Subcutaneous preadipocyte (primary cell): ENCODE measurements at places on chromosomes 2 and 18. TPM values are rescaled to one million over a fixed set of nuclear protein-coding genes. Genes with fewer than 3 reads are reported as not detected.

RSAD2 gene
- 0.37 and 0.39 TPM in 2 replicates for total RNA-seq

REG3G gene
- total RNA-seq = not detected in 2 replicates

C2orf72 gene
- total RNA-seq = 0.20 and 0.37 TPM in 2 replicates

NAT8 gene
- total RNA-seq = not detected in 2 replicates

SULT1C2 gene
- under 0.01 and 0.39 TPM in 2 replicates for total RNA-seq

ST8SIA3 gene
- total RNA-seq = not detected in 2 replicates

SDC1 gene
- total RNA-seq = 6.6 and 20.3 TPM in 2 replicates

SMAD4 gene
- total RNA-seq = 68.7 and 94.6 TPM in 2 replicates

OTX1 gene
- 0.20 TPM in 1 of 2 replicates, not detected in the other for total RNA-seq

RUFY4 gene
- total RNA-seq = not detected in 2 replicates

MC5R gene
- not detected in 2 replicates for total RNA-seq

CYP27C1 gene
- under 0.01 TPM in 1 of 2 replicates, not detected in the other for total RNA-seq

EPB41L3 gene
- total RNA-seq = 130 and 139 TPM in 2 replicates

MOGAT1 gene
- total RNA-seq = not detected in 2 replicates

IL1RN gene
- total RNA-seq = 0.37 TPM in 1 of 2 replicates, not detected in the other

CRACDL gene
- total RNA-seq = not detected in 2 replicates

KIDINS220 gene
- total RNA-seq = 62.1 and 66.5 TPM in 2 replicates

KIAA2012 gene
- not detected in 2 replicates for total RNA-seq

SYT4 gene
- not detected in 2 replicates for total RNA-seq

TGIF1 gene
- 77.6 and 83.0 TPM in 2 replicates for total RNA-seq

CD226 gene
- total RNA-seq = under 0.01 and 0.59 TPM in 2 replicates

MAP3K2 gene
- 19.8 and 32.3 TPM in 2 replicates for total RNA-seq

MYOM1 gene
- under 0.01 TPM in 2 replicates for total RNA-seq

ARHGAP25 gene
- total RNA-seq = under 0.01 TPM in 1 of 2 replicates, not detected in the other

TMEM37 gene
- total RNA-seq = 0.20 TPM in 1 of 2 replicates, not detected in the other

CHRNA1 gene
- total RNA-seq = under 0.01 TPM in 1 of 2 replicates, not detected in the other

COLEC12 gene
- 92.6 and 115 TPM in 2 replicates for total RNA-seq

POMC gene
- 0.73 and 0.98 TPM in 2 replicates for total RNA-seq

SEMA4C gene
- total RNA-seq = 13.6 and 14.3 TPM in 2 replicates

TOGARAM2 gene
- under 0.01 and 0.37 TPM in 2 replicates for total RNA-seq

SLC23A3 gene
- 0.73 and 1.8 TPM in 2 replicates for total RNA-seq

CYRIA gene
- total RNA-seq = 2.5 and 2.6 TPM in 2 replicates

POU3F3 gene
- 0.37 and 18.2 TPM in 2 replicates for total RNA-seq

POTEI gene
- not detected in 2 replicates for total RNA-seq

MYCN gene
- total RNA-seq = not detected in 2 replicates

PPM1B gene
- 13.6 and 17.4 TPM in 2 replicates for total RNA-seq

TRABD2A gene
- 22.4 and 26.2 TPM in 2 replicates for total RNA-seq

SERPINB4 gene
- under 0.01 TPM in 1 of 2 replicates, not detected in the other for total RNA-seq

ITGB6 gene
- total RNA-seq = under 0.01 and 0.20 TPM in 2 replicates

SERPINB2 gene
- 1.8 and 3.5 TPM in 2 replicates for total RNA-seq

NEUROD1 gene
- not detected in 2 replicates for total RNA-seq

PROC gene
- total RNA-seq = not detected in 2 replicates

RTTN gene
- total RNA-seq = 15.8 and 36.9 TPM in 2 replicates

NMUR1 gene
- total RNA-seq = not detected in 2 replicates

PDE1A gene
- total RNA-seq = 0.39 and 4.0 TPM in 2 replicates

POTEJ gene
- total RNA-seq = not detected in 2 replicates

DOCK10 gene
- 37.8 and 53.2 TPM in 2 replicates for total RNA-seq

RNPEPL1 gene
- total RNA-seq = 10.7 and 11.1 TPM in 2 replicates
